Endodermal cell (in vitro differentiated cells): ENCODE measurements at places on chromosomes 13 and 19. TPM values are rescaled to one million over a fixed set of nuclear protein-coding genes. Genes with fewer than 3 reads are reported as not detected.

DNA sequence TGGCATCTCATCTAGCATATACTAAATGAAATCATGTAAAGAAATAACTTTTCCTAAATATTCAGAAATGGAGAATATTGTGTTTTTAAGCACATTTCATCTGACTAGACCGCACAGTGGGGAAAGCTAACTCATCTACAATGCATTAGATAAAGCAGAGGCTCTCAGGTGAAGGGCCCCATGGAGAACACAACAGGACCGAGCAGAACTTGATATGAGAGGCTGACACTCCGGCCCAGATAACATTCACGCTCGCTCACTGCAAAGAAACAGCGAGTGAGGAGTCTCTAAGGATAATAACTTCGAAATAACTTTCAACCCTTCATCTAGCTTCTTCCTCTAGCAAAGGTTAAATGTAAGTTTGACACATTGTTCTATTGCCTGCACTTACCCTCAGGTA is 130.6 kb downstream of the PCDH9 start:
- peak; percentile 44 for DNase-seq

DNA sequence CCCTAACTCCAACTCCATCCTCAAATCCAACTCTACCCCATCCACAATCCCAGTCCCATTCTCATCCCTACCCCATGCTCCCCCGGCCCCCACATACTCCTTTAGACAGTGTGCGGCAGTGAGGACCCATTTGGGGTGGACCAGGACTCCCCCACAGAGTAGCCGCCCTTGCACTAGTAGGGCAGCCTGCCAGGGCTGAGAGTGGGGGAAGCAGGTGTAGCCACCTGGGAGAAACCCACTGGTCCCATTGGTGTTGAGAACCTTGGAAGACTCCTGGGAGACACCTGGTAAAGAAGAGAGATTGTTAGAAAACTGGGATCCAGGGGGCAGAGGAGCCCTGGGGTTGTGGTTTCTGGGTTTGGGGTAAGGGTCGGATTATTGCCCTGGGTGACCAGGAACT is 4.6 kb downstream of the KLK13 start:
- DNase-seq: no peak

GRCh38 chr13:37539170-37539569 is 59.4 kb downstream of the POSTN start:
- no peak for DNase-seq

Gene KDELR1
- 227 and 231 TPM in 2 replicates for total RNA-seq

Gene PBX4
- 4.1 and 4.2 TPM in 2 replicates for total RNA-seq

Gene CLEC11A
- total RNA-seq: 4.0 TPM in 2 replicates

- no peak for DNase-seq
Measured at GRCh38 chr13:31179754-31180153, 18.1 kb upstream of the HSPH1 start.

Gene CEACAM8
- total RNA-seq: not detected in 3 replicates

GRCh38 chr13:24943136-24943535 is 152.8 kb upstream of the PABPC3 start:
- DNase-seq: no peak

GRCh38 chr13:80668452-80668851 is 327.5 kb upstream of the SPRY2 start:
- no peak for DNase-seq

Gene FRY
- total RNA-seq: 16.2 and 20.1 TPM in 2 replicates

Gene EDDM13
- not detected in 3 replicates for total RNA-seq

GRCh38 chr19:695352-695949 is at the start of gene PRSS57:
Gene PRSS57 (minus strand): TSS chr19:695452. CDS start chr19:695430, 22 bp downstream.
- no peak for DNase-seq

Gene SMIM7
- total RNA-seq: 56.3 and 57.6 TPM in 2 replicates
